Naive thymus-derived CD8-positive, alpha-beta T cell (primary cell): ENCODE measurements at places on chromosomes 7 and 10. TPM values are rescaled to one million over a fixed set of nuclear protein-coding genes. Genes with fewer than 3 reads are reported as not detected.

DNA sequence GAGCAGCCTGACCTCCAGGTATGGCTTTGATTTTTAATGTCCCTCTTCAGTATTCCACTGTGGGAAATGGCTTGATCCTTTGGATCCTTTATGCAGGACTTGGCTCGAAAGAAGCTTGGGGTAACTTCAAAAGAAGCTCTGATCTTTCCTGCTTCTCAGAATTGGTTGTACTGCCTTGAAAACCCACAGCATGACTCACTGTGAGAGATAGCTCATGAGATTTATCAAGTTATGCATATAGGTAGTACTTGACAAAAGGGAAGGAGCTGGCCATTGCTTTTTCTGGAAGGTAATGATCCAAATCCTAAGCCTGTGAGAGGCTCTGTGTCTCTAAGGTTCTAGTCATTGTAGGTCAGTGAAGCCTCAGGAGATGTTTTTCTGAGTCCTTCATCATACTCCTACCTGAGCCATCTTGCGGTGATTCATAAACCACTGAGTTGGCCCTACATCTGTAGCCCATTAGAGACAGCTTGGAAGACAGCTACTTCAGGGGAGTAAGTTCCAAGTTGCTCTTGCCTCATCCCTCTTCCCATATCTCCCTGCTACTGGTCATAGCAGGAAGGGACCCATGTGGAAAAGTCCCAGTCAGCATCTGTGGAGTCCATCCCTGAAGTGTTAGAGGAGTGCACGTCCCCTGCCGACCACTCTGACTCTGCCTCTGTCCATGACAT, 36.7 kb upstream of the NFKB2 start:
- DNase-seq, result no peak

DNA sequence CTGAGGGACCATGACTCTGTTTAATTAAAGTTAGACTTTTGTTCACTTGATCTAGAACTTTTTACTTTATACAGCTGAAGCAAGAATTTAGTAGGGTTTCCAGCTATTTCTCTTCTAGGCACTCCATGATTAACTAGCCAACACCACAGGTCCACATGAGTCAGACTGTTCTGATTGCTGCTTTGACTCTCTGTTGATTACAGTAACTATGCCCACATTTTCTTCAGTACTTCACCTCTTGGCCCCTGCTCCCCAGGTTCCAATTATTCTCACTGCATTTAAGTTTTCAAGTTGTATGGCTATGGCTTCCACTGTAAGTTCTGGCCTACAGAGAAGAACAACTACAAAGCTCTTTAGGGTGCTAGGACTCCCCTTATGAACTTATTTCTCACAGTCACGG, 737.2 kb upstream of the IGFBP3 start:
- no peak for DNase-seq

DNA sequence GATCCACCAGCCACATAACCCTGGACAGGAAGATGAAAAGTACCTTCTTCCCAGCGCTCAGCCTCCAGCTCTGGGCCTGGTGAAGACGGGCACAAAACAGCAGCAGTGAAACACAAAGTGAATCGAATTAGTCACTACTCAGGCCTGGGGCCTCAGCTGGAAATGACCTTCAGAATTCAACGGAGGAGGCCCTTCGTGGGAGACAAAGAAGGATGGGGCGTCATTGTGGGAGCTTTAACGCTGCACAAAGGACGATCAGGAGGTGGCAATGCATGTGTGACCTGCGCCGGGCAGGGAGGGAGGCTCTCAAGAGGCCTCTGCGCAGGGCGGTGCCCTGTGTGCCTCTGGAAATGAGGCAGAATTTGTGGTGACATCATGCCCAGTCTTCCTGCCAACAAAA, 161.9 kb downstream of the DNAJB6 start:
- no peak for DNase-seq

DNA sequence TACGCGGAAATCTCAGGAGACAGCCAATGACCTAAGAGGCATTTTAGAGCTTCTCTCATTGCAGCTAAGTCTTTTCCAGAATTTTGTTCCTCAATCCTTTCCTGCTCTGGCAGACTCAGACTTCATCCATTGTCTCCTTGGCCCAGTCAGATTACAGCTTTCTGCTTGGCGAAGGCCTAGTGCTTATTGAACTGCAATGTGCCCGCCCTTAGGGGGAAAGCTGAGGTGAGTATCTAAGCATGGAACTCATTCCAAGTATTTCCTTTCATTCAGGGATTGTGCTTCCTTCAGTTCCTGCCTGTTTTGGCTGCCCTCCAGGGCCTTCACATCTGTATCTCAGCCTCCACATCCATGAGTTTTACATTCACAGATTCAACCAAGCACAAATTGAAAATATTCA, 37.5 kb downstream of the PRLHR start:
- no peak for DNase-seq

DNA sequence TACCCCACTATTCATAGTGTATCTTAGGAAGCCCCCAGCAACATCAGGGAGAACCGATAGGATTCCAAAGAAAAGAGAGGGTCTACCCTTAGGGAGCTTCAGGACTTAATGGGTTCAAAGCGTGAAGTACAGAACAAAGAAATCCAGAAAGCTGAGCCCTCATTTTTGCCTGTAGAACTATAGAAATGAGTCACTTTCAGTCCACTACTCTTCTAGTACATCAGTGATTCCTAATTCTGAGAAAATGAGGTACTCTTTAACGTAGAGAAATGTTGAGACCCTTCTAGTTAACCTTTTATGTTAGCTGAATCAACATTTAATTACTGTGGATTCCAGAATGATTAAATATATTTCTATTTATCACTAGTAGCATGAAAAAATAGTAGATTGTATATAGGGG, 1.8 kb downstream of the TDRD1 start:
- DNase-seq, result no peak

DNA sequence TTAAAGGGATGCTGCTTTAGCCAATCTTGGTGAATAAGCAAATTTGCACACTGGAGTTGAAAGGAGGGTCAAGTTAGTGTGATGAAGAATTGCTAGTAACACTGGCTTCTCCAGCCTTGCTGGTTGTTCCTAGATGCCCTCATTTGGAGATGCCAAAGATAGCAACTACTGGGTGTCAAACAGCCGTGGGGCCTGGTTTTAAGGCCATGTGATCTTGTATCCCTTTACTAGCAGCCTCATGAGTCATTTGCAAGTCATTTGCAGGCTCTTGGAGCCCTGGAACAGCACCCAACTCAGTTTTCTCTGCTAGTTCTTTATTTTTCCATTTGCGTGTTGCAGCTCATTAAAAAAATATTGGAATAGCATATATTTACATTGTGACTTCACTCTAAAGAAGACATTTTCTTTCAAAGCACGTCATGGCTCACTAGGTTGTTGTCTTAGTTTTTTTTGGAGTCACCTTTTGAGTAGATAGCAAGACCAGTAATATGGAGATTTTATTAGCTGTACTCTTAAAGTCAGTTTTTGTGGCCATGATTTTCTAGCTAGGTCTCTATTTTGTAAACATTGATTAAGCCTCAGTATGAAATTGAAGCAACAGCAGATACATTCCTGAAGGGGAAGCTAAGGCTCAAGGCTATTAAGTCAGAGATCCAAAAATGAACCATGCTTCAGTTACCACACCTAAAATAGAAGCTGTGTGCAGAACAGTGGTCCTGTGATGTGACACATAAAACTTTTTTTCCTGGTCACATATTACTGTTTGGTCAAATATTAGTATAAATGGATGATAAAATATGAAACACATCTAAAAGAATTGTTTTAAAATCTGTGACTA, 1.3 kb downstream of the LSMEM1 start:
- no peak for DNase-seq

The TDRD1 gene
- 0.11 TPM for total RNA-seq

GRCh38 chr10:3067859-3068179, 471 bp downstream of the PFKP start:
- no peak for DNase-seq

DNA sequence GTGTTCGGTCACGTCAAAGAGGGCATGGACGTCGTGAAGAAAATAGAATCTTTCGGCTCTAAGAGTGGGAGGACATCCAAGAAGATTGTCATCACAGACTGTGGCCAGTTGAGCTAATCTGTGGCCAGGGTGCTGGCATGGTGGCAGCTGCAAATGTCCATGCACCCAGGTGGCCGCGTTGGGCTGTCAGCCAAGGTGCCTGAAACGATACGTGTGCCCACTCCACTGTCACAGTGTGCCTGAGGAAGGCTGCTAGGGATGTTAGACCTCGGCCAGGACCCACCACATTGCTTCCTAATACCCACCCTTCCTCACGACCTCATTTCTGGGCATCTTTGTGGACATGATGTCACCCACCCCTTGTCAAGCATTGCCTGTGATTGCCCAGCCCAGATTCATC, 6.5 kb downstream of the PPIF start:
- no peak for DNase-seq

The ASAH2 gene
- 4.3 TPM for total RNA-seq
